ENCODE measurements at places on chromosomes 7 and 10. TPM values are rescaled to one million over a fixed set of nuclear protein-coding genes. Genes with fewer than 3 reads are reported as not detected.

DNA sequence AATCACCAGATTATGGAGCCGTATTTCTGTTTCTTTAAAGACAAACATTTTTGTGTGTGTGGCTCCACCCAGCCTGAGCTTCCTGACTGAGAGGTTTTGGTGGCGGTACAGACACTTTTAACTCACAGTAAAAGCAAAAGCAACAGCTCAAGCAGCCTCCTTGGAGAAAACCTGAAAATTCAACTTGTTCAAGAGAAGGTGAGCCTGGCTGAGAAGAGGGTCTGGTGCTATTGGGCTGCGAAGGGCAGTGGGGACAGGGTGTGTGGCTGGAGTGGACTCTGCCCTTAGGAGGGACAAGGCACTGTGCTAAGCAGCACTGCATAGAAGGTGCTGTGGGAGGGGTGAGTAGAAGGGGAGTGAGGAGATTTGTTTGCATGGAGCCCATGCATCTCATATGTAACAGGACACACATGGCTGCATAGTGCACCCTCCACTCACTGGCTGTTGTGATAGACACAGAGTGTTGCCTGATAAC lies at the start of gene GIMAP7:
TSS of gene GIMAP7 (plus strand) at position 125 of the 475 bp plus-strand sequence. CDS start 5,103 bp downstream, outside the sequence.
- no peak for DNase-seq

CTAGE4 gene
- total RNA-seq = not detected

DNA sequence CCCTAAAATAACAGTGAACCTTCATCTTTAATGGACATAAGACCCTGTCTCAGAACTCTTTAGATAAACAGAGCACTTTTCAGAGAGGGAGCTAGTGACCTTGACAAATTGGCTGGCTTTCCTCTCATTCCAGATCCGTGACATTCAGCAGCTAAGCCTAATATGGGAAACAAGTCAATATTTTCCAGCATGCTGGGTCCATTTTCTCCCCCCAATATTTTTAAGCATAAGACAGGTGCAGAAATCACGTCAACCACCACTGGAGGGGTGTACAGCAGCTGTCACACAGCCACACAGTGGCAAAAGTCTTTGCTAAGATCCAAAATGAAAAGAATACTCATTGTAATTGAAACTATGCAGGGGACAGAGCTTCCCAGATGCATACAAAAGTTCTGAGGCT lies 26.1 kb downstream of the LRRTM3 start:
- DNase-seq = no peak

HOGA1 gene
- total RNA-seq = 6.3 TPM

IGF2BP3 gene
- total RNA-seq = 74.1 TPM

TPST1 gene
- 58.8 TPM for total RNA-seq

DNA sequence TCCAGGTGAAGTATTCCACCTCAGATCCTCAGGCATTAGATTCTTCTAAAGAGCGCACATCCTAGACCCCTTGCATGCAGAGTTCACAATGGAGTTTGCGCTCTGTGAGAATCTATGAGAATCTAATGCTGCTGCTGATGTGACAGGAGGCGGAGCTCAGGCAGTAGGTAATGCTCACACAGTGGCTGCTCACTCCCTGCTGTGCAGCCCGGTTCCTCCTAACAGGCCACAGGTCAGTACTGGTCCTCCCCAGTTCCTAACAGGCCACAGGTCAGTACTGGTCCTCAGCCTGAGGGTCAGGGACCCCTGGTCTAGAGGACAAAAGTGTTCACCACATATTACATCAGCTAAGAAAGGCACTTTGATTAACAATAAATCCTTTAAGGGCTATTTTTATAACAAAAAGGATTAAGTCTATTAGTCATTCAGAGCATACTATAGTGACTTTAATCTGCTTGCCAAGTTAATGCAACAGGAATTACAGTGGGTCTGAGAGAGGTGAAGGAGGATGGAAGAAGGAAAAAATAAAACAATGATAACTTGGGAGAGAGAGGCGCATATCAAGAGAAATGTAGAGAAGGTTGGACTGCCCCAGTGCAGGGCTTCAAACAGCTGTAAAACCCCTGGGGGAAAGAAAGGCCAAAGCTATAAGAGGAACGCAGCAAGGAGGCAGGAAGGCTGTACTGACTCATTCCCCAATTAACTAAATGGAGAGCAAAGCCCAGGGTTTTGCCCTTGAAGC lies 49.2 kb downstream of the CUL2 start:
- DNase-seq = peak; percentile 72

PLXNA4 gene
- 0.36 TPM for total RNA-seq

LRRC17 gene
- 845 TPM for total RNA-seq

- DNase-seq = no peak
These were observed 5.1 kb upstream of the TM9SF3 start for GRCh38 chr10:96591946-96592345.

FEZF1 gene
- not detected for total RNA-seq

GRCh38 chr10:45502458-45502857 lies 128.4 kb downstream of the ALOX5 start:
- DNase-seq = no peak

DNA sequence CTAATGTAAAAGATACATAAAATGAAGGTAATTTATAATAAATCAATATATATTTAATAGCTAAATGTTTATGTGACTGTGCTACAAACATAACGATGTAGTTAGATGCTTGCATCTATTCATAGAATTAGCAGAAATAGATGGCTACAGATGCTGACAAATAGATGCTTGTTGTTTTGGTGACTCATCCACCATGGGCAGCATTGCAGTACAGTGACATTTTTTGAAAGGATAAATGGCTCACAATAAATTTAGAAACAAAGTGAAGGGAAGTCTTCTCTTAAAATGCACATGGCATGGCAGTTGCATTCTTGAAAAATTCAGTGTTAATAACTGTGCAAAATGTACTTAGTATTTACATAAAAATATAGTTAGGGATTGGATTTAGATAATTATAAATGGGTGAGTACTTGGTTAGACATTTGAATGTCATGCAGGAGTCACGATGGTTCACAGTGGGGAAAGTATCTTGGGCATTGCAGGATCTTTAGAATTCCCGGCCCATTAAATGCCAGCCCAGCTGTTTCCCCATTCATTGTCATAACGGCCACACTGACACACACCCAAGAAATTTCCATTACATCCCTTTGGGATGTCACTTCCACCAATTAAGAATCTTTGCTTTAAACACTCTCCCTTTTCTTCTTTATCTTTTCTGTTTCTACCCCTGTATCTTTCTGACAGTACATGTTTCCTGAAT lies 564.1 kb downstream of the ATRNL1 start:
- DNase-seq = peak; percentile 38

- peak; percentile 33 for DNase-seq
These were observed 64.4 kb downstream of the BPGM start for GRCh38 chr7:134710854-134711624.

AOC1 gene
- total RNA-seq = not detected

FAM25C gene
- not detected for total RNA-seq

DNA sequence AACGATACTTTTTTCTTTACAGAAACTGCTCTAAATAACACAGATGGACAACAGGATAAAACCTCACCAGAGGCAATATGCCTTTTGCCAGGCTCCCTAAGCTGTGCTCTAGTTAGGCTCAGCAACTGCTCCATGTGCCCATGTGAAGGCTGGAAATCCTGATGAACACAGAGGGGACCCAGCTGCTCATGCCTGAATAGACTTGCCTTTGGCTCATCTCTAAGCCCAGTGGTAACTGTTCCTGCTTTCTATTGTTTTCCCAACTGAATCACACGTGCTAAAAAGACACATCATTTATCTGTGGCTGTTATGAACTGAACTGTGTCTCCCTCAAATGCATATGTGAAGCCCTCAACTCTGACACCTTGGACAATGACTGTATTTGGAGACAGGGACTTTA lies 110.4 kb downstream of the RNF216 start:
- DNase-seq = no peak

All from A172 (cell line).